Fibroblast of skin of right biceps (primary cell): ENCODE measurements at places on chromosomes 1 and 21.
A peak's percentile ranks its signal among the peaks of the same experiment; 100 is the strongest.

GRCh38 chr1:184743062-184743756 lies 11.4 kb downstream of the EDEM3 start:
- no peak for DNase-seq

DNA sequence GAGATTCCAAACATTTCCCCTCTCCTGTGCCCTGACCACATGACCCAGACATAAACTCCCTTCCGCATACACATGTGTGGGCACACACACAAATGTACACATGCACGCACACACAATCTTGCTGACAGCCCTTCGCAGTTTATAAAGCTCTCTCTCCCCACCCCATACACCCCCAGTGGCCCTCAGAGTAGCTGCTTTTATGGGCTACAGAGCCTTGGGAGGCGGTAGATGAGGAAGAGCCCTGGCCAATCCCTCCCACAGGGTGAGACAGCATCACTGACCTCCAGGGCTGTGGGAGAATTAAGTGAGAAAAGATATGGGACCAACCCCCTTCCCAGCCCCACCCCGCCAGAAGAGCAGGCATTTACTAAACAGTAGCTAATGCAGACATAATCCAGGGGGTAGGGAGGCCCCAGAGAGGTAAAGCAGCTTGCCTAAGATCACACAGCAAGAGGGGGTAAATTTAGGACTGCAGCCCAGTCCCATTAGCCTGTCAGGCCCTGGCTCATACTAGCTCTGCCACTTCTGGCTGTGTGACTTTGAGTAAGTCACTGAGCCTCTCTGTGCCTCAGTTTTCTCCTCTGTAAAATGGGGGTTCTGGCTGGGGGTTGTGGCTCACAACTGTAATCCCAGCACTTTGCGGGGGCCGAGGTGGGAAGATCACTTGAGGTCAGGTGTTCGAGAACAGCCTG lies 5.1 kb downstream of the SDC3 start:
- DNase-seq: peak; percentile 36

- DNase-seq: no peak
These were observed 130.5 kb downstream of the TOMM20 start for GRCh38 chr1:234997896-234998741.

- no peak for DNase-seq
These were observed 123.1 kb upstream of the ZBTB40 start for GRCh38 chr1:22328331-22329147.

DNA sequence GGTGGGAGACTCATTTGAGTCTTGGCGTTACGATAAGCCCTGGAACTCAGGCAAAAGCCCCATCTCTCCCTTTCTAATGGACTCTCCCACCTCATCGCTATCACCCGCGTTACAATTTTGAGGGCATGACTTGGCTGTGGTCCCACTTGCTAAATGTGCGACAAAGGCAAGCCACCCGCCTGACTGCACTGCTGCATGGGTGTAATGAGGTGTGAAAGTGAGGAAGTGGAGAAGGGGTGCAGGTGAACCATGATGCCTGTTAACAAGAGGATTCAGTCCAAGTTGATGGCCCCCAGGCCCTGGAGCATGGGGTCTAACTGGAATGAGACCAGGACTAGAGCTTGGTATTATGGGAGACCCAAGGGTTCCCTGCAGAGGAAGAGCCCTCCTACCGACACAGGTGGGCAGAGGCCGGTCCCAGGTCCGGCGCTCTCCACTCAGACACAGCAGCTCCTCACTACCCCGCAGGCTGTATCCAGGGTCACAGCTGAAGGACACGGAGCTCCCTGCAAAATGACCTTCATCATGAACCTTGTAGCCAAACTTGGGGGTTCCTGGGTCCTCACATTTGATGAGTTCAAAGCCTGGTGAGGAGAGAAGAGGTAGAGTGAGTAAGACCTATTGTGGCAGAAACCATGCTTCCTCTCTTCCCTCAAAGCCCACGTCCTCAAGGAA lies 165.4 kb upstream of the HMGB4 start:
- no peak for DNase-seq

DNA sequence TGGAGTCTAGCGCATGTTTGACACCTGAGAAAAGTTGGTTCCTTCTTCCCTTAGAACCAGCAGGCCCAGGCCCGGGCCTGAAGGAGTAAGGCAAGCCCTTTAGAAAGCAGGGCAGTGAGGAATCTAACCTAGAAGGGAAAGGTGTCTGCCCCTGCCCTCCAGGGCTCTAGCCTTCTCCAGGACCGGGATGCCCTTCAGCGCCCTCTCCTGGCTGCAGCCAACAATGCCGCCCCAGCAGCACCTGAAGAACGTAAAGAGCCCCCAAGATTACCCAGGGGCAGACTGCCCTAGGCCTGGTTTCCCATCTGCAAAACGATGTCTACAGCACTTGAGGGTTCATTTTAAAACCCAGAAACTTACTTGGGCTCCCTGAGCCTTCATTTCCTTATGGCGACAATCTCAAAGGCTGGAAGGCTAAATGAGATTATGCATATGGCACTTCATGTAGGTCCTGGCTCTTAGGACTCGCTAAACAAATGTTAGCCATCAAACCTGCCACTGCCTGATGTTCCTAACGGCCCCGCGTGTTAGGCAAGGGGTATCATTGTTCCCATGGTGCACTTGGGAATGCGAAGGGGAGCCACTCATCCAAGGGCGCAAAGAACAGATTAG lies 106.7 kb upstream of the KLHDC7A start:
- no peak for DNase-seq

DNA sequence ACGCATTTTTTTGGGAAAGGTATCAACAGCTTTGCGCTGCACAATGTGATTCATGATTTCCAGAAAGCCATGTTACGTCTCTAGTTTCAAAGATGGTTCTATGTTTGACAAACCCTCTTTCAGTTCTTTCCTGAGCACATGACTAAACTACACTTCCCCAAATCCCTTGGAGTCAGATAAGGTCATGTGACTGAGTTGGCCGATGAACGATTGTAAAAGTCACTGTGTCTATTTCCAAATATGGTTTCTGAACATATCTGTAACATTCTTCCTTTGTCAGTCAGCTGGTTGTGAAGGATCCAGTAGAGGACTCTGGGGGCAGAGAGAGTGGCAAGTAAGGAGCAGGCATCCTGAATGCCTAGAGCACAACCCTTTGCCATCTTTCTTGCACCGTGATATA lies 35.4 kb downstream of the TMPRSS15 start:
- peak; percentile 24 for DNase-seq

GRCh38 chr1:201475130-201475529 lies 6.1 kb upstream of the PHLDA3 start:
- DNase-seq: peak; percentile 71

DNA sequence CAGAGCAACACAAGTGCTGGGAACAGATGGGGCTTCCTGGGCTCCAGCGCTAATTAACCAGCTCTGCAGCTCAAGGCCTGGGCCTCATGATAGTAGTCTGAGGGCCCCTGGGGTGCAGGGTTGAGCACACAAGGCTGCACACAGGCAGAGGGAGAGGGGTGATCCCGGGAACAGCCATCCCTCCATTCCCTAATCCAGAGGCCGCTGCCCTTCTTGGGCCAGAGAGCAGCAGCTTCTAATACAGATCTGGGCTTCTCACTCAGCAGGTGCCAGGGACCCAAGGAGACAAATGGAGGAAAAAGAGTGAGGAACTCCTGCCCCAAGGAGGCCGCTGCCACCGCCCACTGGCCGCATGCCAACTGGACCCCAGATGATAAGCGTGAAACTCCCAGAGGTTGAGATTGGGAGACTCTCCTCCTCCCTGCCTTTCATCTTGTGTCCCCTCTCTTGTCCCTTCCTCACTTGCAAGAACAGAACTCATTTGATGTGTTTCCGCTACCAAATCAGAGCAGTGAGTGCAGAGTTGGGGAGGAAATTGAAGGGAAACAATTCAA lies 58.0 kb upstream of the IFNAR2 start:
- no peak for DNase-seq

DNA sequence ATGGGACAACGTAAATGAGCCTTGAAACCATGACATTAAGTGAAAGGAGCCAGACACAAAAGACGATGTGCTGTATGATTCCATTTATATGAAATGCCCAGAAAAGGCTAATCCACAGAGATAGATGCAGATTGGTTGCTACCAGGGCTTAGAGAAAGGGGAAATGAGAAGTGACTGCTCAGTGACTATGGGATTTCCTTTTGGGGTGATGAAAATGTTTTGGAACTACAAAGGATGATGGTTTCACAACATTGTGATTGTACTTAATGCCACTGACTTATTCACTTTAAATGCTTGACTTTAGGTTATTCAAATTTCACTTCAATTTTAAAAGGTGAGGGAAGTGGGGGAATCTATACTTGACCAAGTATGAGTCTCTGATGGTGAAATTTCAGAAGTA lies 414.3 kb downstream of the SETD4 start:
- DNase-seq: no peak

DNA sequence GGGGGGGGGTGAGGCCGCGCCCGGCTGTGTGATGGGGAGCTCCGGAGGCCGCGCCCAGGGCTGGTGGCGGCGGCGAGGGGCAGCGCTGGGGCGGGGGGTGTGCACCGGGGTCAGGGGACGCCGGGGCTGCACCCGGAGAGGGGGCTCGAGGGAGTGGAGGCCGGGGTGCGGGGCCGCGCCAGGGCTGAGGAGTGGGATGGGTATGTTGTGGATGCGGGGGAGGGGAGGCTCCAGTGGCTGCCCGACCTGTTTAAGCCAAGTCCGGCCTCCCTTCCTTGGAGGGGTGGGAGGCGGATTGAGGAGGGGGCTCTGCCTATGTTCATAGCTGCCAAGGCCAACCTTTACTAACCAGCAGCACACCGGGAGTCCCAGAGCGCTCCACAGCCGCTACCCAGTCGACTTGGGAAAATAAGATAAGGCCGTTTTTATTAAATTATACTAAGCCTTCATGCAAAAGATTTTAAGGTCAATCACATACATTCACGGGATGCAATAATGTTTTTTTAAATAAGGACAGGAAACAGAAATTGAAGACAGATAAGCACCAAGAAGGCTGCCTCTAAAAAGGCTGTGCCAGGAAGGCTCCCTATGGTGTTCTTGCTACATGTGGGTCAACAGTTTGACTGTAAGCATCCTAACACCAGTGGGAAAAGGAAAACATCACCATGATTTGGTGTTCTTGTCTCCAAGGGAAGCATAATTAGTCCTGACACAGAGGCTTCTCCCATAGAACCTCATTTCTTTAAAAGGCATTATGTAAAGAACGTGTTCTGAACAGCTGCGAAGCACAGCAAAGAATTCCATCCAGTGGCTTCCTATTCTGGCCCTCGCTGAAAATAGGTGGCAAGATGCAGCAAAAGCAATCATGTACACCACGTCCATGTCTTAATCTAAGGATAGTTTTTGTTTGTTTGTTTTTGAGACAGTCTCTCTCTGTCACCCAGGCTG lies 626 bp upstream of the HLCS start:
- no peak for DNase-seq

- no peak for DNase-seq
These were observed 79.5 kb downstream of the RAP1GAP start for GRCh38 chr1:21589618-21590017.

- DNase-seq: no peak
These were observed 56.5 kb upstream of the BACH1 start for GRCh38 chr21:29242201-29242600.

- DNase-seq: no peak
These were observed 1282.9 kb upstream of the B3GALT2 start for GRCh38 chr1:194469282-194469681.

GRCh38 chr1:40078512-40079333 lies 18.3 kb downstream of the PPT1 start:
- DNase-seq: peak; percentile 57

- DNase-seq: no peak
These were observed 14.2 kb downstream of the ATPAF1 start for GRCh38 chr1:46654012-46654411.

GRCh38 chr1:78797108-78797781 lies 147.6 kb downstream of the IFI44 start:
- no peak for DNase-seq

GRCh38 chr21:27814226-27814625 lies 847.3 kb upstream of the ADAMTS5 start:
- DNase-seq: no peak

DNA sequence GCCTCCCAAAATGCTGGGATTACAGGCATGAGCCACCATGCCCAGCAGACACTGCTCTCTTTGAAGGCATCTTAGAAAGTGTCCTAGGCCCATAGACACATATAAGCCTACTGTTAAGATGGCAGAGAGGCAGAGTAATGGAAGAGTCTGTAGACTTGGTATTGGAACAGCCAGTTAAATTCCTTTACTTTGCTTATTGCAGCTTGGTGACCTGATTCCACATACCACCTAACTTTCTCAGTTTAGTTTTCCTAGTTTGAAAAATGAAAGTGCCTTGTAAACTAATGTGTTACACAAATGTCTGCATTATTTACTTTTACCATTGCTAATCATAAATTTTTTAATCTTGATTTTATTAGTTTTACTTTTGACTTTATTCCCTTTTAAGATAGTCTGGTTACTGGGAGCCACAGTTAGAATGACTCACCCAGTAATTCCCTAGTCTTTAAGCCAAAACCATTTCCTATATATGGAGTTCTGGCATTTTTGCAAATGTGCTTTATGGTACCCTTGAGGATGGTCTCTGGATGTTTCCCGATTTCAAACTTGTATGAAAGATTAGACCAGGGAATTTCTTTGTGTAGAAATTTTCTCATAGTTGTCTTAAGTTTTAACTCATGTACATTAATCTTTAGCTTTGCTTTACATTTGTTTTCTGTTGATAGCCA lies 6.4 kb downstream of the SMAP2 start:
- peak; percentile 91 for DNase-seq

- peak; percentile 78 for DNase-seq
These were observed 29.3 kb upstream of the TSPAN2 start for GRCh38 chr1:115118611-115119010.

DNA sequence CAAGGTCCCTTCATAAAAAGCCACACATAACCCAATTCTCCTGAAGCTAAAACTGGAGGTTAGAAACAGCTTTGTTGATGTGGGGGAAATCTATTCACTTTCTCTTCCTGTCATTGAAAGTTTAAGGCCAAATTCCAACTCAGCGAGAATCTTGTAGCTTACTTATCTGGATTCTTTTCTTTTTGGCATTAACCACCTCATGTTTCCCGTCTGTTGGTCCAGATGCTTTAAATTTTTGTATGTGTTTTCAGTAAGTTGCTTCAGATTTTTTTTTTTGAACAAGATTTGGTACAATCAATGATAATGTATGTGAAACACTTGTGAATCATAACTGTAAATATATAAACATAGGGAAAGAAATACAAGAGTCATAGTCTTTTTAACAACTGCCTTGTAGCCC lies 33.7 kb upstream of the NEK7 start:
- peak; percentile 97 for DNase-seq

DNA sequence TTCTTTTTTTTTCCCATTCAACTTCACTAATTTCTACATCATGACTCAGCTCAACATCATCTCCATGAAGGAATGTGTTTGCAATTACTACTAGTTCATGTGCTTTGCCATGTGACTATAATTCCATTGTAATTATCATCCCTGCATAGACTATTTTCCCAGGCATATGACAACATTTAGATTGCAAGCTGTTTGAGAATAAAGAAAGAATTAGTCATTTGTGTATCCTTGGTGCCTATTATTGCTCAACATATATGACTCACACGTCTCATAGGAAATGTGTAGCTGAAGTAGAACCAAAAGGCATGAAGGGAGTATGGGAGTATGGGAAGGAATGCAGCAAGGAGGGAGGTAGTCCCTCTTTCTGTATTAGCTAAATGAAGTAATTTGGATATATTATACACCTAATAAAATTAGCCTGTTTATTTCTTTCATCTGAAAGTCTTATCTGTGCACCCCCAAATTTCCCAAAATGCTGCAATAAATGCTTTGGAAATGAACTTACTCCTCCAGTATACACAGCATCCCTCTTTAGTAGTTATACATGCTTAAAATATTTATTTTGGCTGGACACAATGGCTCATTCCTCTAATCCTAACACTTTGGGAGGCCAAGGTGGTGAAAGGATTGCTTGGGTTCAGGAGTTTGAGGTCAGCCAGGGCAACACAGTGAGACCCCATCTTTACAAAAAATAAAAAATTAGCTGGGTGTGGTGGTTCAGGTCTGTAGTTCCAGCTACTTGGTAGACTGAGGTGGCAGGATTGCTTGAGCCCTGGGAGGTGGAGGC lies 316.9 kb upstream of the ADGRL4 start:
- DNase-seq: peak; percentile 99
